Esophagus squamous epithelium (tissue), 5 donors: ENCODE measurements at places on chromosomes 2 and 18.

- DNase-seq, result no peak
Measured at GRCh38 chr2:210496512-210496911, 20.0 kb upstream of the LANCL1 start.

DNA sequence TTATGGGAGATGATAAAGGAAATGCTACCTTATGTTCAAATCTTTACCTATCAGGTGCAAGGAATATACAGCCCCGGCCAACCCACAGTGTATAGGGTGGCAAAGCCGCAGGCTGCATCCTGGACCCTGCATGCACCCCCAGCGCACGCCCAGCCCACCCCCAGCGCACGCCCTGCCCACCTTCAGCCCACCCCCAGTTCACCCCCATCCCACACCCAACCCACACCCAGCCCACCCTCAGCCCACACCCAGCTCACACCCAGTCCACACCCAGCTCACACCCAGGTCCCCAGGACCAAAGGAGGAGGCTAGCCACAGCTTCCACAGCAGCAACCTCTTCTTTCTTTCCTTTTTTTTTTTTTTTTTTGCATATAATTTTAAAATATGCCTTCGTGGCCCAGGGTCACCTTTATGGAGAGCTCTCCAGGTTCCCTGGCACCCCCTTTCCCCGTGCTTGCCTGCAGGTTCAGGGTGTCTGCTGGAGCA is 120.9 kb downstream of the PTGR3 start:
- no peak for DNase-seq

GRCh38 chr2:234853729-234854128 is 98.1 kb upstream of the SH3BP4 start:
- DNase-seq, result no peak

DNA sequence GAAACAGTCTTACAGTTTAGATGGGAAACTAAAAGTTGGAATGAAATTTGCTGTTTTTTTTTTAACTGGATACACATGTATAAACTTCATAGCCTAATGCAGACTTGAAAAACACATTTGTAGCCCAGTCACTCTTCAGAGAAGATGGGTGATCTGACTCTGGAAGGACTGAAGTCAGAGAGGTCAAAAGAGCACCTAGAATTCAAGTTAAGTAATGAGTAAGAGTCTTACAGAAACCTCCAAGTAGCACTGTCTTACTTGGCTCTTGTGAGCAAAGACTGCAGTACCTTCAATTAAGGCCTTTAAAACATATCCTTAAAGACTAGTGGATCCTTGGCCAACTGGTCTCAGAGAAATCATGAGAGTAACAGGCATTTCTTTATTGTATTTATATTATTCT is 41.9 kb downstream of the TRAPPC8 start:
- no peak for DNase-seq

GRCh38 chr2:56113382-56113975 is 70.3 kb upstream of the CCDC85A start:
- no peak for DNase-seq

DNA sequence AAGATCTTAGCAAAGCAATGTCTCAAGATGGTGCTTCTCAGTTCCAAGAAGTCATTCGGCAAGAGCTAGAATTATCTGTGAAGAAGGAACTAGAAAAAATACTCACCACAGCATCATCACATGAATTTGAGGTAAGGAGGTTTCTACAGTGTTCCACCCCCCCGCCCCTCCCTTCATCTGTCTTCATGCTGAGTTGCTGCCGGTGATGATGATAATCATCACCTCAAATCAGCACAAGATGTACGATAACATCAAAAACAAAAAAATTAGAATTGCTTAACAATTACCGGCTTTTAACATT is 14.6 kb downstream of the UGP2 start:
- no peak for DNase-seq

DNA sequence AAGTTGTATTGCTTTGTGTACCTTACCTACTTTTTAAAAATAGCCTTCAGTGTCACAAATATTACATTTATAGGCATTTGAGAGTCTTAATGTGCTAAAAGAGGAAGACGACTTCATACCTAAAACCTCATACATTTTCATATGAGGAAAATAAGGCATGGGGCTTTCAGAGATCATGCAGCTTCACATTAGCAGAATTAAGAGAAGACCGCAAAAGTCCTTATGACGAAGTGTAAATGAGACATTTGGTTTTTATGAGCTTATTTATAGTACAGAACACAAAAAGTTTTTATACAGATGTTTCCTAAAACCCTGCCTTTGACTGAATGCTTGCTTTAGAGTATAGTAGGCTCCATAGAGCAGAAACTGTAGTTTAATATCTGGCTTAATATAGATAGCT is 10.1 kb upstream of the CCDC138 start:
- no peak for DNase-seq

DNA sequence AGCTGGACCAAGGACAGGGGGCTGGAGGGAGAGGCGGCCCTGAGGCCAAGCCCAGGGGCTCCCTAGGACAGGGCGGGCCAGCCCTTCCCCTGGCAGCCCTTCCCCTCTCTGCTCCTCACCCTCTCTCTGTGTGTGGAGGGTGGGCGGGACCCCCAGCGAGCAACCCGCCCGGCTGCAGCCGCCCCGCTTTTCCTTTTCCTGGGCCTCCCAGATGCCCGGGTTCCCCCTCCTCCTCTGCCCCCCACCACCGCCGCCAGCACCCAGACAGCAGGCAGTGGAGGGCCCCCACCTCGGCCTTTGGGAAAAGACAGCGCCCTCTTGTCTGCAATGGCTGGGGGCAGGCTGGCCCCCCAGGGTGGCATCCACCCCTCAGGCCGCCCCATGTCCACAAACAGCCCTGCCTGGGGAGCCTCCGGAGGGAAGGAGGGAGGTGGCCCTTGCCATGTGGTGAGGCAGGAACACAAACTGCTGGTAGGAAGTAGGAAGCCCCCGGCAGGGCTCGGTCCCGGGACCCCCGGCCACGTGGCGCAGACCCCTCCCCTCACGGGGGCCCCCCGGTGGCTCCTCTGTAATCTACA is 135.1 kb upstream of the CTDP1 start:
- no peak for DNase-seq

DNA sequence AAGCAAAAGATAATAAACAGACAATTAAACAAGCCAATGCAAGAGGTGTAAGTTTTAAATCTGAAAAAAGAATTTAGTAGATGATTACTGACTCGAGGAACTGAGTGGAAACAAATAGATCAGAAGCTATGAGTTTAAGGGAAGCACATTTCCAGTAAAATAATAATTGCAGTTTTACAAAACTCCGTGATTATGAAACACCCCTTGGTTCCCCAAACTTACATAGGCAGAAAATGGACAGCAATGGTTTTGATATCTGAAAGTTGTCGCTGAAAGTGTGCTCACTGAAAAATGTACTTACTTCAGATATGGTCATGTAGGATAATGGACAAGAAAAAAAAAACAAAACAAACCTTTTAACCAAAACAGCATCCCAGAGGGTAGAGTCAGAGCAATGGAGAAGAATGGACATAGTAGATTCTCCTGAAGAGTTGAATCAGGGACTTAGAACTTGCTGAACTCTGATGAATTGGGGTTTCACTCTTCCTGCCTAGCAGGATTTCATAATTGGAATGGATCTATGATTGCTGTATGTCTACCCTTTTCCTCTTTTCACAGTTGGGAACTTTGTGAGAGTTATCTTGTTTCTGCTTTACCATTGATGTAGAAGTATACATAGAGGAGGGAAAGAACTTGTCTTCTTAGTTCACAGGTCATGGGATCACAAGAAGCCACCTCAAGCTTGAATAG is 305.6 kb upstream of the ZEB2 start:
- DNase-seq, result no peak

DNA sequence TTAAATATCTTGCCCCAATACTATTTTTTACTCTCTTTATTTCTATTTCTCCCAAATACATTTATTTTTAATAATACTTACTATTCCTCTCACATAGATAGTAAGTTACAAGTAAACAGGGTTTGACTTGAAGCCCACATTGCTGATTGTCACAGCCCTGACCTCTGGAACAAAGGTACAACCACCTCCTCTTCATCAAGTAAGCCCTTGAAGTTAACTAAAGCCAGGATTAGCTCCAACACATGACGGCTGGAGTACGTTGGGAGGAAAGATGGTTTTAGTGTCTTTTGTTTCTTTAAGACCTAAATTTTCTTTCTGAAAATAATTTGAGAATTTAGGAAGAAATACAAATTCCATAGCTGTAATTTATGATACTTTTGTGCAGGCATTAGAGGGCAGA is 949 bp downstream of the MYOM1 start:
- no peak for DNase-seq

- DNase-seq, result no peak
Measured at GRCh38 chr2:53510401-53510800, 257.2 kb upstream of the CHAC2 start.

- DNase-seq, result no peak
Measured at GRCh38 chr2:102100371-102101096, 42.0 kb upstream of the IL1R1 start.

DNA sequence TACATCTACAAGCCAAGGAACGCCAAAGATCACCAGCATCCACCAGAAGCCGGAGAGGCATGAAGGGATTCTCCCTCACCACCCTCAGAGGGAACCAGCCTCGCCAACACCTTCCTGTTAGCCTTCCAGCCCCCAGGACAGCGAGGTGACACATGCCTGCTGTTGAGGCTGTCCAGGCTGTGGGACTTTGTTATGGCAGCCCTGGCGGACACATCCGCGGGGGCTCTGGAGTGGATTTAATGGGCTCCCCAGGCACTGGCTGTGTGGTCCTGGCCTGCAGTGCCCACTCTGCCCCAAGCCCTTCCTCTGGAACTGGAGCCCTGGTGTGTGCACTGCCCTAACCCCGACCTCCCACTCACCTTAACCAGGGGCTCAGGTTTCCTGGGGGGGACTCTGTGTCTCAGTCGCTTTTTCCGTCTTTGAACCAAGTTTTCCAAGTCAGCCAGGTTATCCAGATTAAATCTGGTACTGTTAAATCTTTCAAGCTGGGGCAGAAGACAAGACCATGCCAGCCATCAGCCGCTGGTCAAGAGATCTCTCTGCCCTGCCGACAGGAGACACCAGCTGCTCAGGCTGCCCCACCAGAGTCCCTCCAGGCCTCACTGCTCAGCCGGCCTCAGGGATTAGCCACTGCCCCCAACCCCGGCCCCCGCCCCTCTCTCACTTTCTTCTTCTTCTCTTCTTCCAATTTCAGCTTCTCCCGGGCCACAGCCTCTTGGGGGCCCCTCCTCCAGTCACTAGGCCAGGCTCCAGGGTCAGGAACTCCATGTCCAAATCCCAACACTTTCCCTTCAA is 1.9 kb downstream of the ANKRD23 start:
- no peak for DNase-seq

- DNase-seq, result no peak
Measured at GRCh38 chr2:162050513-162050961, 23.5 kb downstream of the DPP4 start.

- no peak for DNase-seq
Measured at GRCh38 chr2:168673265-168674189, 128.9 kb upstream of the NOSTRIN start.

DNA sequence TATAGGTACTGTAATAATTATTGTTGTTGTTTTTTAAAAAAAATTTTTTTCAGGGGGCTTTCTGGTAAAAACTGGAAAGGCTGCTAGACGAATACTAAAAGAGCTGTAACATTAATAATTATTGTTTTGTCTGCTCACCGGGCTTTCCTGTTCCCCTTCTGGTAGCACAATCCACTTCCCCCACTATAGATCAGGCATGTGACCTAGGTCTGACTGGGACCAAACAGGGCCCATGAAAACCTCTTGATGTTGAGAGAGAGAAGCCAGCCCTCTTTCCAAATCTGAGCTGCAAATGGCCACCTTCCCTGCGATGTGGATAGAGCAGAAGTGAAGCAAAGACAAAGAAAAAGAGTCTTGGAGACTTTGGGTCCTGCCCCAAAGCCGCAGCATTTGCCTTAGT is 23.4 kb downstream of the SH2D6 start:
- DNase-seq, result no peak

DNA sequence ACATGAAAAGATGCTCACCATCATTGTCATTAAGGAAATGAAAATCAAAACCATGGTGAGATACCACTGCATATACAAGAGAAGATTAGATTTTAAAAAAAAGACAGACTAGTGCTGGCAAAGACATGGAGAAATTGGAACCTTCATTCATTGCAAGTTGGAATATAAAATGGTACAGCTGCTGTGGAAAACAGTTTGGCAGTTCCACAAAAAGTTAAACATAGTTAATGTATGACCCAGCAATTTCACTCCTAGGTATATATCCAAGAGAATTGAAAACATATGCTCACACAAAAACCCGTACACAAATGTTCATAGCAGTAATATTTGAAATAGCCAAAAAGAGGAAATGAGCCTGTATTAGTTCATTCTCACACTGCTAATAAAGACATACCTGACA is 33.7 kb upstream of the MBOAT2 start:
- no peak for DNase-seq

DNA sequence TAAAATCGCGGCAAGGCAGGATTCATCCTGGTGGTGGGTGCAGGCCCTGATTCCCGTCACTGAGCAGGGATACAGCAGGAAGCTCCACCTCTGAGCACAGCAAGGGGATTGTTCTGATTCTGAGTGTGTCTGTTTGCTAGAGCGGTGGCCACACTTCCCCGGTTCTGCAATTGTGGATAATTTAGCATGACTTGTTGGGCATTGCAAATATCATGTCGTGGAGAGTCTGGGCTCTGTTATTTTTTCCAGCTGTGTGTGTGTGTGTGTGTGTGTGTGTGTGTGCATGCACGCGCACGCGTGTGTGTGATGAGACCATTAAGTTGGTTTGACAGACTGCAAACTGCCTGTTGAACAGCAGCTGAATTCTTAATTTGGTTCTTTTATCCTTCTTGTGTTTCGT is 4.1 kb upstream of the TMEM18 start:
- DNase-seq, result no peak

DNA sequence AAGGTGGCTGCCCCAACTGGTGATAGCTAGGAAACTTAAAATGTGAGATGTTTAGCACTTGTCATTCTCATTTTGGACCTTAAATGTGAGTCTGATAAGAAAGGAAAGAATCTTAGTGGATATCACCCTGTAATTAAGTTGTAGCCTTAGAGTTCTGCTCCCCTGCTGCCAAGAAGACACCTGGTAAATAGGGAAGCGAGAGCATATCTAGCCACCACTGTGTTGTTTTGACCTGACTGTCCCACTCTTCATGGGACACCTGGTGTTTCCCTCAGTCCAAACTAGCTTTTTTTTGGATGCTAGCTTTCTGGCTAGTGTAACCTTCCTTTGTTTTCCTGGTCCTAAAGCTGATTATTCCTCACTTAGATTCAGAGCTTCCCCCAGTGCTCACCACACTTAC is 357.6 kb downstream of the RAD51AP2 start:
- no peak for DNase-seq

GRCh38 chr18:48325115-48325665 is 84.0 kb downstream of the ZBTB7C start:
- no peak for DNase-seq

DNA sequence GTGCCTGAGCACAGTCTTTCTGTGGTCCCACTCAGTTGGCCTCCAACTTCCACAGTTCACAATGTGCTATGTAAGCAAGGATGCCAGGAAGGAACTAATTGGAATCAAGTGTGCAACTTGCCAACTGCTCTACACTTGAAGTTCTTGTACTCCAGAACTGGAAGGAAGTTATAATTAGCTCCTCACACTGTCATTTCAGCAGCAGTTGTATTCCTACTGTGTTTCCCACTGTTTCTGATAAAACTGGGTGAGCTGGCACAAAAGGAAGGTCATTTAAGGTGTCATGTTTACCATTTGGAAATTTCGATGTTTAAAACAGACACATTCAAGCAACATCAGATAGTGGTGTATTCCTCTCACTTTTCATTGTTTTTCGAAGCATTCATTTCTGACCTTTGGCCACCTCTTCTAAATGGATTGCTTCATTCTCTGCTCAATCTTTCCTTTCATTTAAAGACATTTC is 84.2 kb downstream of the ANTXR1 start:
- DNase-seq, result no peak
